ENCODE measurements at places on chromosomes 16 and 17. TPM values are rescaled to one million over a fixed set of nuclear protein-coding genes. Genes with fewer than 3 reads are reported as not detected.

TEKT5 gene
- 1.0 TPM for total RNA-seq

FBXW10B gene
- total RNA-seq: 1.6 TPM

DOC2A gene
- 1.0 TPM for total RNA-seq

LPCAT2 gene
- 27.0 TPM for total RNA-seq

SBK1 gene
- total RNA-seq: 8.7 TPM

UMOD gene
- not detected for total RNA-seq

HES7 gene
- total RNA-seq: not detected

RGS11 gene
- total RNA-seq: 2.3 TPM

KCNH6 gene
- 0.31 TPM for total RNA-seq

HAP1 gene
- 0.41 TPM for total RNA-seq

FZD2 gene
- total RNA-seq: 11.6 TPM

BIRC5 gene
- 20.1 TPM for total RNA-seq

KRT32 gene
- not detected for total RNA-seq

GALR2 gene
- total RNA-seq: not detected

ELMO3 gene
- total RNA-seq: 4.0 TPM

KRTAP17-1 gene
- 1.0 TPM for total RNA-seq

NME3 gene
- total RNA-seq: 29.6 TPM

CDH3 gene
- 16.3 TPM for total RNA-seq

EVPLL gene
- total RNA-seq: 3.5 TPM

DHRS7C gene
- total RNA-seq: 115 TPM

SOST gene
- not detected for total RNA-seq

ULK2 gene
- 24.6 TPM for total RNA-seq

OR1F1 gene
- not detected for total RNA-seq

CACNG5 gene
- not detected for total RNA-seq

FGF11 gene
- 5.4 TPM for total RNA-seq

CMTM2 gene
- total RNA-seq: not detected

KRTAP4-6 gene
- not detected for total RNA-seq

CASKIN2 gene
- 22.4 TPM for total RNA-seq

TBC1D3K gene
- not detected for total RNA-seq

SLC43A2 gene
- total RNA-seq: 9.2 TPM

ALOX12B gene
- 0.72 TPM for total RNA-seq

SOX9 gene
- 14.6 TPM for total RNA-seq
